Activated naive CD4-positive, alpha-beta T cell (primary cell): ENCODE measurements at places on chromosomes 2 and 18.

GRCh38 chr2:30382995-30383394, 64.1 kb upstream of the LCLAT1 start:
- DNase-seq: no peak

DNA sequence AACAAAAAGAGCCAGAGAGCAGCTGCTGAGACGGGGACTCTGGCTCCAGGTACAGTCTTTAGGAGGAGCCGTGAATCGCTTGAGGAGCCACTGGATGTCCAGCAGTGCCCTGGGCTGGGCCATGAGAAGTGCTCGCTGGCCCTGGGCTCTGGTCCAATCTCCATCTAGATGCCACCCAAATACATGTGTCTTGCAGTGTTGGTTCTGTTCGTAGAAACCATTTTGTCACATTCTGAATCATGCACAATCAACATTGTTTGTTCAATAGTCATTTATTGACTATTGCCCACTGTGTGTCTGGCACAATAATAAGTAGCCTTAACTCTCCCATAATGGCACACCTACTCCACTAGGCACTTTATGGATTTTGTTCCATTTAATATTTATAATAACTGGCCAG, 26.1 kb downstream of the TYMS start:
- DNase-seq: no peak

- DNase-seq: no peak
Measured at GRCh38 chr2:3959372-3959771, 256.0 kb downstream of the DCDC2C start.

- DNase-seq: no peak
Measured at GRCh38 chr2:83944191-83944590, 514.9 kb downstream of the SUCLG1 start.

- no peak for DNase-seq
Measured at GRCh38 chr2:1546023-1546591, 132.8 kb downstream of the TPO start.

- DNase-seq: no peak
Measured at GRCh38 chr2:217553679-217554078, 449.1 kb downstream of the TNS1 start.

- no peak for DNase-seq
Measured at GRCh38 chr2:157593411-157593810, 35.3 kb downstream of the ACVR1C start.

GRCh38 chr2:46814160-46814961, 101.2 kb downstream of the MCFD2 start:
- DNase-seq: no peak

GRCh38 chr18:73446502-73446901, 578.7 kb upstream of the NETO1 start:
- DNase-seq: no peak

GRCh38 chr2:75290600-75291150, 91.4 kb upstream of the TACR1 start:
- DNase-seq: no peak

DNA sequence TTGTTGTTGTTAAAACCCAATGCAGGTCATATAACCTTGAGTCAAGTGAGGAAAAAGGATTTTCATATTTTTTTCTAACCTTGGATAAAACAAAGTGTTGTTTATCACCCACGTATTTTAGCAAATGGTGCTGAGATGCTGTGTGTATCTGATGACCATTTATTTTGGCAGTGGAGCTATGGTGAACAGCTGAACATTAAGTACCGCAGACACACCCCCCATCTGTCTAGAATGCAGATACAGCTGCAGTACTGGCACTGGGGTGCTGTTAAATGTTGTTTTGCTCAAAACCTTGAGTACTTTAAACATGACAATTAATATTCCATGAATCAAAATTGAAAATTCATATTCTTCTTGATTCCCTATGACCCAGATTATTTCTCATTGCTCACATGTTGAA, 773.3 kb upstream of the SLC39A10 start:
- no peak for DNase-seq

GRCh38 chr2:234091883-234092282, 41.4 kb downstream of the SPP2 start:
- DNase-seq: no peak

DNA sequence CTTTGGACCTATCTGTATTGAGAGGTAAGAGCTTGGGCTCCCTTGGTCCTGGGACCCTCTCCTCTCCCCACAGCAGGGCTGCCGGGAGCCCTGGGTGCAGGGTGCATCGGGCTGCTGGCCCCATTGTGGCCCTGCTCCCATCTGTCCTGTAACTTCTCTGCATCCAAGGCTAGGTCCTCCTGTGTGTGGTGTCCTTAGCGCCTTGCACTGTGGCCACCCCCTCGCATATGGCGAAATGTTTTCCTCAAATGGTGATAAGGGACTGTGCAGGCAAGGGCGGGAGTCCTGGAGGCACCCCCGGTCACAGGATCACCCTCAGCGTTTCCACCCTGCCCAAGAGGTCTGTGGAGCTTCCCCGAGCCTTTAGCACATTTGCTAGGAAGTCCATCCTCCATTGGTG, 208.2 kb downstream of the SH3RF3 start:
- no peak for DNase-seq

DNA sequence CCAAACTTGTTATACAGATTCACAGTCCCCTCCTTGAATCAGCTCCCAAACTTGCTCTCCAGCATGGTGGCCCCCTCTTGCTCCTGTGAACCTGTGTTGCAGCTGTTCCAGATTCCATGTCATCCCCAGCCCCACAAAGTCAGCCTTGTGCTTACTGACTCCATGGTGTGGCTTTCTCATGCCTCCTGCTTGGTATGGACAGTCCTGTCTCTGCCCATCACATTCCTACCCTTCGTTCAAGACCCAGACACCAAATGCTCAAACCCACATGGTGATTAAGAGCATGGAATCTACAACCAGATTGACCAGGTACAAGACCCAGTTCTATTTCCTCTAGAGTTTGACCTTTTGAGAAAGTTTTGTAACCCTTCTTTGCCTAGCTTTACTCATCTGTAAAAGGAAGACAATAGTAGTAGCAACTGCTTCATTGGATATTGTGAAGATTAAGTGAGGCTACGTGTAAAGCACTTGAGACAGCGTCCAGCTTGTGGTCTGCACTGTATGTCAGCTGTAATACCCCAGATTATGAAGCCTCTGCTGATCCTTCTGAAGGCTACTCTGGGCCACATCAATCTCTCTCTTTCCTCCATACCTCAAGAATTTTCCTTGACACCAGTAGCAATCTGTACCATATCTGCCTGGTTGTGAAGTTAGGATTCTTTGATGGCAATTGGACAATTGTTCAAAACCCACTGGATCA, 146.4 kb upstream of the HAAO start:
- no peak for DNase-seq

- no peak for DNase-seq
Measured at GRCh38 chr2:219998107-219998506, 370.7 kb downstream of the SLC4A3 start.

GRCh38 chr2:227461811-227462461, 10.0 kb upstream of the AGFG1 start:
- no peak for DNase-seq

DNA sequence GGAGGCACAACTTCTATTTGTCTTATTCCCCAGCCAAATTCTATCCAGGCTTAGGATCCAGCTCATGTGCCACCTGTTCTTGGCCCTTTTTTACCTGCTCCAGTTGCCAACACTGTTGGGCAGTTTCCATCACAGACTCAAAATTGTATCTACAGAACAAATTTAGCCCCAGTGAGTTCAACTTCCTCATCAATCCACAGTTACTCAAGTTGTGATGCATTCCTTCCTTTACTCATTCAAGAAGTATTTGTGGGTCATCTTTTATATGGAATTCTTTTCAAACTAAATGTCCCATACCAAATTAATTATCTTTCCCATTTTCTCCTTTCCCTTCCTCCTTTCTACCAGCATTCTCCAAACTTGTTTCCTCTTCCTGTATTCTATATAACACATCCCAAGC, 12.7 kb upstream of the DDX18 start:
- DNase-seq: no peak

DNA sequence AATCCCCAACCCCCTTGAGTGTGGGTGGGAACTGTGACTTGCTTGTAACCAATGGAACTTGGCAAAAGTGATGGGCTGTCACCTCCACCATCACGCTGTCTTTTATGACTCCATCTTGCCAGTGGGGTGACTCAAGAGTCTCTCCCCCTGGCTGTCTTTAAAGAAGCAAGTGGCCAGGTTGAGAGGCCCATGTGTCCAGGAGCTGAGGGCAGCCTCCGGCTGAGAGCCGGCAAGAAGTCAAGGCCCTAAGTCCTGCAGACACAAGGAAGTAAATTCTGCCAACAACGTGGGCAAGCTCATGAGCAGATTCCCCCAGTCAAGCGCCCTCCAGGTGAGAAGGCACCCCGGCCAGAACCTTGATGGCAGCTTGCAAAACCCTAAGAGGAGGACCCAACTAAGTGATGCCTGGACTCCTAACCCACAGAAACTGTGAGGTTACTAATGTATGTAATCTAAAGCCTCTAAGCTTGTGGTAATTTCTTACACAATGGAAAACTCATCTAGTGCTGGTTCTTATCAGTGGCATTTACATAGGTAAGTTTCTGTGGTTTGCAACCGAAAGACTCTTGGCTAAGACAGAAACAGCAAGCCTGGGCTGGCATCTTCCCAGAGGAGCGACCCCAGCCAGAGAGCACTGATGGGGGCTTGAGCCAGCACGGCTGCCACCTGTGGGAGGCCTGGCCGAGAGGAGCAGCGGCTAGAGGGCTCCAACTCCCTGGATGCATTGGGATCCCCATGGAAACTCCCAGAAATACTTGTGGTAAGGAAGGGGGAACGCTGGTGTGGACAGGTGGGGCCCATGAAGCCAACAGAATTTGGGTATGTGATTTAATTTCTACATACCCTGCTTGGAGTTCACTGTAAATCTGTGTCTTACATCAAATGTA, 49.3 kb downstream of the CIB4 start:
- DNase-seq: no peak

- DNase-seq: no peak
Measured at GRCh38 chr2:221753401-221753800, 181.3 kb upstream of the EPHA4 start.

DNA sequence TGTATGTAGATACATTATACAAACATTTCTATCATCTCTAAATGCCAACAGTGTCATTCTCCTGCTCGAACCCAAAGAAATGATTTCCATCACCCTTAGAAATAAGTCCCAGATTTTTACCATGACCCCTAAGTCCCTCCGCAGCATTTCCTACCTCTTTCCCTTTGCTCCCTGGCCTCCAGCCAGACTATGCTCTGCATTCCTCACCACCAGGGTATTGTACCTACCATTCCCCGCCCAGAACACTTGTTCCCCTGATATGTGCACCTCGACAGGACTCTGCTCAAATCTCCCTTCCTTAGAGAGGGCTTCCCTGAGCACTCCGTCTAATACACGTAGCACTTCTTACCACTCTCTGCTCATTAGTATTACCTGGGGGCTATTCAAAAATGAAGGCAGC, 630.2 kb downstream of the ARHGAP15 start:
- DNase-seq: no peak

GRCh38 chr18:10037181-10037580, 123.4 kb downstream of the VAPA start:
- no peak for DNase-seq

GRCh38 chr2:236507393-236508085, 62.1 kb upstream of the ACKR3 start:
- DNase-seq: peak; percentile 47

DNA sequence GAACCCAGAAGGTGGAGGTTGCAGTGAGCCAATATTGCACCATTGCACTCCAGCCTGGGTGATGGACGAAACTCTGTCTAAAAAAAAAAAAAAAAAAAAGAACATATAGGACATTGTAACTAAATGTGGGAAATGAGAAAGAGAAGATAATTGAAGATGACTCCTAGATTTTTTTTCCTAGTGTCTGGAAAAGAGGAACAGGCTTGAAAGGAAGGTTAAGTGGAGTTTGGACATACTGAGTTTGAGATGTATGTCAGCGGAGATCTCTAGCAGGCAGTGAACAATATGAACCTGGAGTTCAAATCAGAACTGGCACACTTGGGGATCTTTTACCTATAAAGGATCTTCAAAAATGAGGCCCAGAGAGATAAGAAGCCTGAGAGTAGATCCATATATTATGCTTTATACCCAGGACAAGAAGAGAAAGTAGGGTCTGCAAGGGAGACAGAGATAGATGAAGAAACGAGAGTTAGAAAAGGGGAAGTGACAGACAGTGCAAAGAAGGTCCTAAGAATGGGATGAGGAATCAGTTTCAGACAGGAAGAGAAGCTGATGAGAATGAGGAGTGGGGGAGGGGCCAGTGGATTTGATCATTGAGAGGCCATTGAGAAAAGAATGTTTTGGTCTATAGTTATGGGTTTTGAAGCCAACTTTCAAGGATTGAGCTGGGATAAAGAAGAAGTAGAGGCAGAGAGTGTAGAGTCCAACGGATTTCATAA, 46.9 kb upstream of the CD28 start:
- no peak for DNase-seq
